ENCODE measurements at places on chromosomes 11 and 22.

- H3K27me3 ChIP-seq: no peaks in the 10 kb centered on the region
- H3K27ac ChIP-seq: no peak overlapping the region
- H3K4me3 ChIP-seq: no peak overlapping the region
- no peaks in the 10 kb centered on the region for H3K4me1 ChIP-seq
- no peak for DNase-seq
Measured at GRCh38 chr22:26667140-26667539, 9.8 kb downstream of the MIAT start.

DNA sequence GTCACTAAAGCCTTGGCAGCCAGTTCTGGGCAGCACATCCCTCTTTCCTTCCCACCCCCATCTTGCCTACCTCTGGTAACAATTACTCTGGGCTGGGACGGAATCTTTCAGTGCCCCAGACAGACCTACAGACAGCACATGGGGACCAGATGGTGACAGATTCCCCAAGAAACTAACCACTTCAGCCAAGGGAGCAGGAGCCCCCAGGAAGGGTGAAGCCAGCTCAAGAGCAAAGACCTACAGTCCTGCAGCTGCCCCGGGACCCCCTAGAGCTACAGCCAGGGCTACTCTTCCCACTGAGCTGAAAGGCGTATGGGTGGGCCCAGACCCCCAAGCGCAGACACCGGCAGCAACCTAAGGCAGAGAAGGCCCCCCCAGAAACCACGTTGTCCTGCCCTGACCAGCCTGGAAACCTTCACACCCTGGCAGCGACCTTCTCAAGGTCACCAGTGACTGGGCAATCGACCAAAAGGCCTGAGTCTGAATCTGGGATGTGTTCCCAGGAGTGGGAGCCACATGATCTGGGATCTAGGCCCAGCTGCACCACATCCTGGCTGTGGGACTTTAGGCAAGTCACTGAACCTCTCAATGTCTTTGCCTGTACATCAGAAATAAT, 65.8 kb downstream of the LRRC32 start:
- H3K27ac ChIP-seq: no peak overlapping the region
- H3K4me1 ChIP-seq: no peaks in the 10 kb centered on the region
- no peak overlapping the region for H3K4me3 ChIP-seq
- no peaks in the 10 kb centered on the region for H3K36me3 ChIP-seq
- no peaks in the 10 kb centered on the region for H3K27me3 ChIP-seq
- no peak for DNase-seq

- H3K4me3 ChIP-seq: no peak overlapping the region
- no peak for DNase-seq
- H3K4me1 ChIP-seq: peaks cover 14% of the 10 kb centered on the region
- H3K36me3 ChIP-seq: no peaks in the 10 kb centered on the region
- H3K27ac ChIP-seq: no peak overlapping the region
Measured at GRCh38 chr11:32065865-32066629, 24.8 kb upstream of the RCN1 start.

DNA sequence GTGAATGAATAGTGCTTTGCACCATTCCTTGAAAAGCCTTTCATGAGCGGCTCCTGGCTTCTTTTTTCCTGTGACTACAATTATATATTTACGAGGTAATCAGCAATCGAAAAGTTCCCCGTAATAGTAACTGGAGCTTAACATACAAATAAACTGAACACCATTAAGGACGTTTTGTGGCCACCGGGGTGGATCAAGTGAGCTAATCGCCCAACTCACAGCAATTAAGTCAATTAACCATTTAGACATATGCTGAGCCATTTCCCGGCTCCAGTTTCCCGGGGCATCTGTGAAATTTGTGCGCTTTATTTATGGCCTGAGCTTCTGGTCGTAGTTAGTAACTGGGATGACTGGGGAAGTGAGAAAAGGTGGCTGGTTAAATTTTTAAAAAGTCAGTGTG, 465.2 kb downstream of the MIAT start:
- no peaks in the 10 kb centered on the region for H3K36me3 ChIP-seq
- no peak overlapping the region for H3K4me3 ChIP-seq
- no peak overlapping the region for H3K27ac ChIP-seq
- DNase-seq: no peak
- H3K27me3 ChIP-seq: no peaks in the 10 kb centered on the region

GRCh38 chr22:46367707-46368191, 32.2 kb downstream of the TRMU start:
- no peaks in the 10 kb centered on the region for H3K27me3 ChIP-seq
- no peak overlapping the region for H3K4me3 ChIP-seq
- no peak overlapping the region for H3K27ac ChIP-seq
- H3K36me3 ChIP-seq: no peaks in the 10 kb centered on the region
- DNase-seq: peak; percentile 48
- H3K4me1 ChIP-seq: no peaks in the 10 kb centered on the region

DNA sequence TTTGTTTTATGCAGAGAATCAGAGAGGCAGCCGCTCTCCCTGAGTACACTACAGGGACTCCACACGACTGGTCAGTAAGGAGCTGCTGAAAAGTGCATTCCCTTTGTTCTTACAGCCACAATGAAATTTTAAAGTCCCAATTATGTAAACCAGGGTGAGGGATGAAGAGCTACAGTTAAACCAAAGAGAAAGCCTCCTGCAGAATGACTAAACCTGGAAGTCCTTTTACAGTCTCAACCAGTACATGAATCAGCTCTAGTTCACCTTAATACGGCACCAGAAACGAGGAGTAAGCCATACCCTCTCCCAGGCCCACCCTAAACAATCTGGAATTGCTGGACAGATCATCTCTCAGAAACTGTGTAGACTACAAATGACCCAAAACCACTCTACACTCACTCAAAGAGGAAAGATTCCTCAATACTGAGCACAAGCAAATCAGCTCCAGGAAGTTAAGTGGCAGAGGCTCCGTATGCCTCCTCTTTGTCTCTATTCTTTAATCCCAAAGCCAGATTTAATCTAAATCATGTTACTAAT, 113.1 kb downstream of the RBFOX2 start:
- peak overlapping the region; percentile 80 for H3K27ac ChIP-seq
- H3K36me3 ChIP-seq: no peaks in the 10 kb centered on the region
- peaks cover 52% of the 10 kb centered on the region for H3K4me1 ChIP-seq
- DNase-seq: no peak
- no peaks in the 10 kb centered on the region for H3K27me3 ChIP-seq
- peak overlapping the region; percentile 46 for H3K4me3 ChIP-seq

GRCh38 chr22:22867996-22868715, 19.5 kb upstream of the IGLL5 start:
- H3K36me3 ChIP-seq: no peaks in the 10 kb centered on the region
- no peak for DNase-seq
- H3K4me1 ChIP-seq: no peaks in the 10 kb centered on the region
- no peak overlapping the region for H3K27ac ChIP-seq
- no peak overlapping the region for H3K4me3 ChIP-seq

DNA sequence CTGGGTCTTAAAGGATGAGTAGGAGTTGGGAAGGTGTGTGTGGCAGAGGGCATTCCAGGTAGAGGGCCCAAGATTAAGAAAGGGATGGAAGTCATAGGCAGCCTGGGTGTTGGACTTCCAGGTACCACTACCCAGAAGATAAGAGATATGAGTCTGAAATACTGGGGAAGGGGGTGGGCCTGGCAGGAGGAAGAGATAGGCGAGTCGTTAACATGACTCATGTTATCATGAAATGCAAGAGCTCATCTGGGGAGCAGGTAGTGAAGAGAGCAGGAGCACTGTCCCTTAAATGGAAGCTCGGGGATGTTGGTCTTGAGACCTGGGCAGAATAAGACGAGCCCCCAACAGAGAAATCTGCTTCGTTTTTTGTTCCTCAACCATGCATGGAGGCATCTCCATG, 10.2 kb downstream of the ZC3H7B start:
- H3K27ac ChIP-seq: no peak overlapping the region
- peaks cover 8% of the 10 kb centered on the region for H3K36me3 ChIP-seq
- H3K4me1 ChIP-seq: 0 out of 2 replicates have a peak, but pooled peaks cover 4% of the 10 kb centered on the region
- no peak for DNase-seq
- H3K27me3 ChIP-seq: no peaks in the 10 kb centered on the region

- no peaks in the 10 kb centered on the region for H3K4me1 ChIP-seq
- no peak overlapping the region for H3K4me3 ChIP-seq
- H3K27ac ChIP-seq: no peak overlapping the region
Measured at GRCh38 chr11:108693852-108694251, 29.0 kb downstream of the DDX10 start.

DNA sequence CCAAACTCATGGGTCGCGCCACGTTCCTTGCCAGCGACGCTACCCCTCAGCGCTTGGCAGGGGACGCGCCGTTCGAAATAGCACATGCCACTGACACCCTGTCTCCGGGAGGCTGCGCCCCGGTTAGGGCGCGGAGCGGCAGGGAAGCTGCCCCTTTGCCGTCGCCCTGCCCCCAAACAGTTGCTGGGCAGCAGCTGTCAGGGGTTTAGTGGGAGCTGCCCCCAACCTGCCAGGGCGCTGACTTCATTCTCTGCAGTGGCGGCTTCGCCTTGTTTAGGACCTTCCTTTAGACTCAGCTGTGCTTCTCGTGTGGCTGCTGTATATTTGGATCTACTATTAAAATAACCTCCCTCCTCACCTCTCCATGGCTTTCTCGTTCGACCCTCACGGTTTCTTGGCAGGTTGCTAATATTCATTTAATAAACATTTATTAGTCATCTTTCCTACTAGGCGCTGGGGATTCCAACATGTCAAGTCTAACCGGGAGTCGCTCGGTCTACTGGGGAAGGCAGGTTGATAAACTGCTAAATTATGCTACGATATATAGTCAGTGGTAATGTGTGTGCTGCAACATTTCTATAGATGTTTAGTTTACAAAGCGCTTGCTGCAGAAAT, 782 bp downstream of the TMEM109 start:
- H3K27ac ChIP-seq: peak overlapping the region; percentile 49
- DNase-seq: no peak
- H3K4me3 ChIP-seq: peak overlapping the region; percentile 78
- peaks cover 12% of the 10 kb centered on the region for H3K27me3 ChIP-seq
- H3K36me3 ChIP-seq: 0 out of 2 replicates have a peak, but pooled peaks cover 5% of the 10 kb centered on the region

DNA sequence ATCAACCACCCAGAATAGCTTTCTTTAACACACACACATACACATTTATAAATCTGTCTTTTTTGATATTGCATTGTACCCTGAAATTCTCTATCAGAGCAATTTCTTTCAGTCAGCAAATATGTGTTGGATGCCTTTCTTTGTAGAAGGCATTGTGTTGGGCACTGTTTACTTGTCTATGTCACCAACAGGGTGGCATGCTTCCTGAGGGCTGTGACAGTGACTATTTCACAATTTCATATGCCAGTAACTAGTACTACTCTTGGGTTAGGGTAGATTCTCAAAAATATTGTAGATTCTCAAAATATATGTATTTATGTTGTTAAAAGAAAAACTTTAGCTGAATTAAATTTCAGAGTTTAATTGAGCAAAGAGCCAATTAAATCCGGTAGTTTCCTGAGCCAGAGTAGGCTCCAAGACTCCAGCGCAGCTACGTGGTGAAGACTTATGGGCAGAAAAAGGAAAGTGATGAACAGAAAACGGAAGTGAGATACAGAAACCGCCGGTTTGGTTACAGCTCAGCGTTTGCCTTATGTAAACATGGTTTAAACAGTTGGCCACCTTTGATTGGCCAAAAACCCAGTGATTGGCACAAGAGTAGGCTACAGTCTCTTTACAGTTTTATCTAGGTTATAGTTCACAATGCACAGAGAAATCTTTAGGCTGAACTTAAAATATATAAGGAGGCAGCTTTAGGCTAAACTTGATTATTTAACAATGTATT, 723.3 kb downstream of the NTM start:
- no peak overlapping the region for H3K4me3 ChIP-seq
- H3K27me3 ChIP-seq: no peaks in the 10 kb centered on the region
- no peaks in the 10 kb centered on the region for H3K36me3 ChIP-seq
- DNase-seq: no peak
- no peaks in the 10 kb centered on the region for H3K4me1 ChIP-seq
- no peak overlapping the region for H3K27ac ChIP-seq

- 0 out of 2 replicates have a peak, but pooled peaks cover 11% of the 10 kb centered on the region for H3K4me1 ChIP-seq
- no peak overlapping the region for H3K4me3 ChIP-seq
- H3K27ac ChIP-seq: no peak overlapping the region
- H3K36me3 ChIP-seq: no peaks in the 10 kb centered on the region
- no peak for DNase-seq
Measured at GRCh38 chr11:86212019-86212611, 32.4 kb upstream of the EED start.

Data from PC-9 (cell line).